ENCODE measurements at places on chromosomes 12 and 14. TPM values are rescaled to one million over a fixed set of nuclear protein-coding genes. Genes with fewer than 3 reads are reported as not detected.

Gene ACRBP
- 3.2 TPM for total RNA-seq

Gene DPY19L2
- total RNA-seq: not detected

Gene ADCY4
- total RNA-seq: 5.5 TPM

Gene WNT1
- not detected for total RNA-seq

Gene TAMALIN
- total RNA-seq: 5.5 TPM

Gene IL25
- total RNA-seq: not detected

Gene KRT83
- not detected for total RNA-seq

Gene MIS18BP1
- total RNA-seq: 3.4 TPM

Gene FRS2
- total RNA-seq: 15.2 TPM

Gene MOAP1
- total RNA-seq: 10.4 TPM

DNA sequence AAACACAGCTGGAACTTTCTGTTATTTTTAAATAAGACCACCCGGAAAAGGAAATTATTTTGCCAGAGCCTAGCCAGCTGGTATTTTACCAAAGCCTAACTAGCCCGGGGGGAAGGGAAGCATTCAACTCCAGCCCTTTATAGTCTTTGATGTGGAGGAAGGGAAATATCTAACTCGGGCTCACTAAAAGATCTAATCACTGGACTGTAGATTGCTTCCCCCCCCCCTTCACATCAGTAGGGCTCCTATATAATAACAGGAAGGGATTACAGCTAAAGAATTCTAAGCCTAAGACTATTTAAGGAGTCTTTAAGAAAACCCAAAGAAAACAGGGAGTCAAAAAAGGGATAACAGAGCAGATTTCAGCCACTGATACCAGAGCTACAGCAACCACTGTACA, 431.1 kb downstream of the KCNH5 start:
- DNase-seq: no peak

DNA sequence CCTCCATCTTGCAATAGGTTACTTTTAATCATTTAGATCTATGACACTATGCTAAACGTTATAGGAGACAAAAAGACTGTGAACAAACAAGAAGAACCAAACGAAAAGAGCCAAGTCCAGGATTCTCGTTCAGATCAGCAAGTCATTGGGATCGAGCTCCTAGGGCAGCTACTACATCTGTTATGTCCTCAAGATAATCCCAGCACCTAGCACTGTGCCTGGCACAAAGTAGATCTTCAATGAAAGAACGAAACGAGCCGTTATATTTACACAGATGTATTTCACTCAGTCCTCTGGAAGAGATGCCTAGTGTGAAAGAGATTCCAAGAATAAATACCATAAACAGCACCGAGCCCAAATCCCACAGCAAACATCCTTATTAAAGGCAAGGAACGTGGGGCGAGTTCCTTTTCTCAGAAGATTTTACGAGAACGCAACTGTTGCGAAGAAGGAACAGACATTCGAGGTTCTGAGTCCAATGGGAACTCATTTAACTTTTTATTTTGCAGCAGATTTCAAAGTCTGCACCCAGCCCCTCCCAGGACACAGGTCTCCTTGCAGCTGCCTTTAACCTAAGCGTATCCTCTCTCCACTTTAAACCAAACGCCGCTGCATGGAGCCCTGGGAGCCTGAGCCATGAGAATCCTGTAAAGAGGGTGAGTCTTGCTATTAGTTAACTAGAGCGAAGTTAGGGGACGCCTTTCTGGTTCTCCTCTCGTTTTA, 544 bp upstream of the TDP1 start:
- DNase-seq: no peak

DNA sequence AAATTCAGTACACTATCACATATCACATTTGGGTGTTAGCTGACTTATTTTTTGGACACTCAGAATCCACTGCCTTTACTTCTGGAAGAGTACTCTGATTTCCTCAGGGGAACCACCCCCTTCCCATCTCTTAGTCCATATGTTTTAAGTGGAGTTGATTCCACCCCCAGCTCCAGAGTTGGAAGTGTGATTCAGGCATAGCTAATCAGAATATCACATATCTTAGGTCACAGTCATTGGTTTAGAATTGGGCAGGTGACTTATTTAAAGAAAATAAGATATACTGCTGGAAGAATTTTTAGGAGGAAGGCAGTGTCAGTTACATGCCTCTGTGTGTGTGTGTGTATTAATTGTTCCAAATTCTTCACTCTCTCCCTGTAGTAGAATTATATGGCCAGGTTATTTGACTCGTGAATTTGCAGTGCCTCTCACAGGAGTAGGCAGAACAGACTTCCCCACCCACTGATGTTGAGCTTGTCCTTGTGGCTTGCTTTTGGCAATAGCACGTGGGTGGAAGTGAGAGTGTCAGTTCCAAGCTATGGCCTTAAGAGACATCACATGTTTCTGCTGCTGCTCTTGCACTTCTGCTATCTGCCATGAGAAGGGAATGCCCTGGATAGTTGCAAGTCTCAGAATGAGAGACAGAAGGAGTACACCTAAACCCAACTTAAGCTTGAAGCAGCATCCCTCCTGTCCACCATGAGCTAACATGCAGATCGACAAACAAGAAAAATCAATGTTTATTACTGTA, 6.4 kb upstream of the GAS2L3 start:
- no peak for DNase-seq

DNA sequence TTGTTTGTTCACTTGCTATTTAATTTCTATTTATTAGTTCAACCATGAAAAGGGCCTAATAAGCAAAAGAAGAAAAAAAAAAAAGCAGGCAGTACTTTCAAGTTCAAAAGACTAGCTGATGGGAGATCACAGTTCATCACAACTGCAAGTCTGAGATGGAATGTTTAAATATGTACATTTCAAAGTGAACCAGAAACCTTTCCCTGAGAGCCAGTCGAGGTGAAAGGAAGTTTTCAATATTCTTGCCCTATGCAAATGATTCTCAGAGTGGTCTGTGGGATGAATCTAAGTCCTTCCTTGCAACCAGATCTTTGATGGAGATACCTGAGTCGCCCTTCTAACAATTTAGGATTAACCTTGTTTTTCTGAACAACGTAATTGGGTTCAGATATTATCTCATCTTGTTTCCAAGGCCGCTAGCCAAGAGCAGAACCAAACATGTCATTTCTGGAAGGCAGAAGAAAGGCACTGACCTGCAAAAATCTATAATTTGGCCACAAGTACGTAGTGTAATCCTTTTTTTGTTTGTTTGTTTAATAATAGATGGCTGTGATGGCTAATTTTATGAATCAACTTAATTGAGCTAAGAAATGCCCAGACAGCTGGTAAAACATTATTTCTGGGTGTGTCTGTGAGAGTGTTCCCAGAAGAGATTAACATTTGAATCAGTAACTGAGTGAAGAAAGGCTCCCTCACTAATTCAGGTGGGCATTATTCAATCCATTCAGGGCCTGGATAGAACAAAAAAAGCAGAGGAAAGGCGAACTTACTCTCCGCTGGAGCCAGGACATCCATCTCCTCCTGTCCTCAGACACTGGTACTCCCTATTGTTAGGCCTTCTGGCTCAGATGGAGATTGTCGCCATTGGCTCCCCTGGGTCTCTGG, 171.1 kb upstream of the TMPO start:
- DNase-seq: no peak

- no peak for DNase-seq
Measured at GRCh38 chr12:115155665-115156645, 472.0 kb upstream of the TBX3 start.

DNA sequence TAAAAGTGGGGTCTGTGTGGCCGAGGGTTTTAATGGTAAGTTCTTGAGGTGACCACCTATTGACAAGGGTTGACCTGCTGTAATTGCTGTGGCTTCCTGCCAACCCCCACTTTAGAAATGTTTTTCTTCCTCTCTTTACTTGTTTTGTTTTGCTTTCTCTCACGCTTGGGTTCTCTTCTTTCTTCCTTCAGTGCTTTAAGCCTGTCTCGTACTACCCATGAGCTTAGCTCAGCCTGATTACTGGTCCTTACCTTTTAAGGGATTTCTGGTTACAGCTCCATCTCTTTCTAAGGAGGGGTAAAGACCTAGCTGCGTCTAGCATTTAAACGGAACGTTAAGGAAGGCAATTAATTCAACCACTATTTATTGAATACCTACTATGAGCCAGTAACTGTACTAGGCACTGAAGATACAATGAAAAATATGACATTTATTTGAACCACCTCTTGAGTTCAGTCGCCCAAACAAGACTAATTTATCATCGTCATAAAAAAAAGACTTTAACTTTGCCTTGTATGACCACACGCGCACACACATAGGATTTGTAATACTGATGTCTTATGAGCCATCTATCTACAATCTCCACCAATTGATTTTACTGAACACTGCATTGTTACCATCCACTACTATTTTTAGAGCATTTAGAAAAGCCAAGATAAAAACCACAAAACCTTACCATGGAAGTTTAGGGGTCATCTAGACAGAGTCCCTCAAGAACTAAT, 888 bp upstream of the PPP1R12A start:
- DNase-seq: no peak

DNA sequence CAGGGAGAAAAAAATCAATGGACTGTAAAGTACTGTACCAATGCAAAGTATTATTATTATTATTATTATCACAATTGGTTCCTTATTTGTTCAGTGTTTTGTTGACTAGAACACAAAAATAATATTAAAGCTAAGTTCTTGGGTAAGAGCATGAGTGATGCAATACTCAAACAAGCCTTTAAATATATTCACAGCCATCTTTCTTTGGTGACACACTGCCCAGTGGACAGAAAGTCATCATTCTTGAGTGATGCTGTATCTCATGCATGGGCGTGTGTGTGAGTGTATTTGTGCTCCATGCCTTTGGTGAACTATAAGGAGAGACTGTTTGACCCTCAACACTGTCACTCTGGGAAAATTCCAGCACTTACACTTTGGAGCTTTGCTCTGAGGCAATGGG, 93.6 kb downstream of the KCNK10 start:
- no peak for DNase-seq

- DNase-seq: no peak
Measured at GRCh38 chr12:132444957-132445883, 44.7 kb upstream of the FBRSL1 start.

- DNase-seq: no peak
Measured at GRCh38 chr12:71533703-71534102, 94.1 kb downstream of the LGR5 start.

DNA sequence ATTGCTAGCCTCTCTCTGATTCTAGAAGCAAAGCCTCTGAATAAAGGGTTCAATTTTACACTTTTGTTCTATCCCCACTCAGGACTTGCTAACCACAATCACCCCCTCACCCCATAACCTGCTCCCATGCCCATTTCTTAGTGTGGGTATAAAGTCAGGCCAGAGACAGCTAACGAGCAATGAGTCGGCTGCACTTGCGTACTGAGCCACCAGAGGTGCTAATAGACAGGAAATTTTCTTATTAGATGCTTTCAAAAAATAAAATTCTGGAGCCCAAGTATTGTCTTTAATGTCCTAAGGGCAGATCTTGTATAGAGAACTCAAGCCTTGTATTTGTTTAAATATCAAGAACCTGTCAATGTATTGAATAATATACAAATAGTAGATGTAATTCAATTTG, 256.9 kb downstream of the SYT1 start:
- no peak for DNase-seq

DNA sequence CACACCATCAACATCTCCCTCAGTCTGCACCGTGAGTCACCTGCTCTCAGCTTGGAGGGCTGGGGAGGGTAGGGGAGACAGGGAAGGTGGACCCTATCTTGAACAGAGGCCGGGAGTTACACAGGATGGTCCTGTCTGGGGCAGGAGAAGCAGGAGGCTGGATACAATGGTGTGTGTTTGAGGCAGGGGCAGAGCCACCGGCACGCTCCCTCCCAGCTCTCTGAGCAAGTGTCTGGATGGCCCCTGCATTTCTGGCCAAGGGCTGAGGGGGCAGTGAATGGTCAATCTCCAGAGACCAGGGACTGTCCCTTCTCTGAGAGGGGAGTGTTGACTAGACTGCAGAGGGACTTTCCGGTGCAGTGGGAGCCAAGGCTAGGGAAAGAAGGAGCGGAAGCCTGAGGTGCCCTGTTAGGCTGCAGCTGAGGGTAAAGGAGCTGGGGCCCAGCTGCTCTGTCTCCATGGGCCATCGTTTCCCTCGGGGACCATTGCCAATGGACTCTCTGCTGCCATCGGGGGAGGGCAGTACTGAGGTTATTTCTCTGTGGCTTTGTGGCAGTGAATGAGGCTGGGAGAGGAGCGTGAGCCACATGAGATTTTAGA, 1.9 kb downstream of the LRP1-AS start:
- no peak for DNase-seq

- DNase-seq: peak; percentile 92
Measured at GRCh38 chr12:116277467-116278278, at the start of gene MED13L. Gene MED13L, minus strand, starts transcription at chr12:116277693. Its CDS starts 562 bp downstream, at chr12:116277131.

GRCh38 chr12:50363141-50363540, 33.3 kb downstream of the FAM186A start:
- no peak for DNase-seq

DNA sequence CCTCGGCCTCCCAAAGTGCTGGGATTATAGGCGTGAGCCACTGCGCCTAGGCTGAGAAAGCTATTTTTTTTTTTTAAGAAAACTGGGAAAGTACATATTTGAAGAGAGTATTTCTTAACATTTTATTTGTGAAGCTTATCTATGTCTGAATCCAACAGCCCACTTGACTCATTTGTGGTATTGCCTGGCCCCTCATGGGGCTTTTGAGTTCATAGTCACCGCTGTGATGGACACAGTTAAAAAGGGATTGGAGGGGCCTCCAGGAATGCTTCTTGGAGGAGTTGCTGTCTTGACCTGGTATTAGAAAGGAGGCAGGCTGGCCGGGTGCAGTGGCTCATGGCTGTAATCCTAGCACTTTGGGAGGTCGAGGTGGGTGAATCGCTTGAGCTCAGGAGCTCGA, 26.5 kb downstream of the BCL7A start:
- DNase-seq: no peak

DNA sequence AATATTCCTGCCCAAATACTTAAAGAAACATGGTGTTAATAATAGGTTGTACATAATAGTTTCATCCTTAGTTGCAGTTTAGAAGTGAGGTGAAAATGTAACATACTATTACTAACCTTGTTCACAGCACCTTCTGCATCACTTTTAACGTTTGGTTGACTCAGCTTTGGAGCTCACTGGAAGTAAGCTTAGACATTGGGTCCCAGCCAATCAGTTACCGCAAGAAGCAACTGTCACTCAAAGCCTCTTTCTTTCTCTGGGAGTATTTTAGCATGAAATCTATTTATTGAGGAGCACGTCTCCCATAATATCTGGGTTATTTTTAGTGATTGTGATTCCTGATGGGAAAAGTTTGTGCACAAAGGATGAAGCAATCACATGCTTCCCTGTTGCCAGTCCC, 472.6 kb downstream of the SNAPC1 start:
- DNase-seq: no peak

GRCh38 chr12:108373111-108373510, 34.0 kb upstream of the CMKLR1 start:
- no peak for DNase-seq

- DNase-seq: no peak
Measured at GRCh38 chr12:59425798-59426197, 170.0 kb upstream of the SLC16A7 start.

- peak; percentile 74 for DNase-seq
Measured at GRCh38 chr12:12294215-12295005, 27.6 kb upstream of the LRP6 start.
